GM12878 (cell line): ENCODE measurements at places on chromosomes 12 and 14. TPM values are rescaled to one million over a fixed set of nuclear protein-coding genes. Genes with fewer than 3 reads are reported as not detected.
A peak's percentile ranks its signal among the peaks of the same experiment; 100 is the strongest.

Gene NANOG
- total RNA-seq: 0.29 and 0.51 TPM in 2 replicates

DNA sequence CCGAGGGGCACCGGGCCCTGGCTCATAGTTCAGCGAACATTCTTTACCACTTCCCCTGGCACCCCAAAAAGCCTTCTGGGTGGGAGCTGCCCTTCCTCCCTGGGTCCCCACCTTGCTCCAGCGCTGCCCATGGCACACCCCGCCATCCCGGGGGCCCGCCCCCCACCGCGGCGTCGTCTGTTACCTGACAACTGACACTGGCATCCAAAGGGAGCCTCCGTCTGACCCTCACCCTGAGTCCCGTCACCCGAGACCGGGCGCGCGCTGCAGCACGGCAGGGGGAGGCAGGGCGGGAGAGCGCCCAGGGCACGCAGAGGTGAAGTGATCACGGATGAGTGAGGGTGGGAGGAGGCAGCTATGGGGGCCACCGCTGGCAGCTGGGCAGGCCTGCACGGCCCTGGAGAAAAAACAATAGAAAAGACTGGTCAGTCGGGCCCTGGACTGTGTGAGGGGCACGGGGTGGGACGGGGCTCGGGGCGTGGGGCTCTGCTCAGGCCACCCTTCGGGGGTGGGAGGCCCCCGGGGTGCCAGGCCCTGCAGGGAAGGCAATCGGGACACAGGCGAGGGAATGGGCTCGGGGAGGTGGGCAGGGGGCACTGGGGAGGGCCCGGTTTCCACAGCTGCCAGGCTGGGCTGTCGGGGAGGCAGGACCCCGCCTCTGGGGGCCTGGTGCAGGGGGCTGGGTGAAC is 40.7 kb downstream of the BCL11B start:
- DNase-seq: no peak

GRCh38 chr12:44184499-44185206 is 348.8 kb downstream of the TMEM117 start:
- peak; percentile 33 for DNase-seq

Gene ENDOU
- 0.21 TPM in 1 of 2 replicates, not detected in the other for total RNA-seq

- DNase-seq: no peak
Observed at GRCh38 chr12:87430444-87430843, 598.8 kb downstream of the C12orf50 start.

Gene NPAS3
- not detected in 2 replicates for total RNA-seq

- no peak for DNase-seq
Observed at GRCh38 chr14:104781271-104782077, 14.1 kb downstream of the AKT1 start.

GRCh38 chr12:17372508-17372907 is 717.5 kb downstream of the RERGL start:
- no peak for DNase-seq

GRCh38 chr14:71358209-71358931 is 451.1 kb downstream of the PCNX1 start:
- peak; percentile 56 for DNase-seq

DNA sequence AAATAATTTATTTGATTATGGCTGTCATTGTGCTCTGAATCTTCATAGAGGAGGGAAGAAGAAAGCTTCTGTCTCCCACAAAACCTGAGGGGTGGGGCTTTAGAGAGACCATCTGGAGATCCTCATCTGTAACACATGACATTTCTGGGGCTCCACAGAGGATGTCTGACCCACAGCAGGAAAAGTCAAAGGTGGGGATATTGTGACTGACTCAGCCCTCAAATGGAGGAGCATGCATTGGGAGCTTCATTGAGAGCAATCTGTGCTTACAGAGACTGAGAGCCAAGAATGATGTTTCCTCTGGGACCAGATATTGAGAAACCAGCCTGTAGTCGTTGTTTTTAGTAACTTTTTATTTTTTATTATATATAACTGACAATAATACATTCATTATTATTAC is 158.7 kb downstream of the SYT1 start:
- no peak for DNase-seq

DNA sequence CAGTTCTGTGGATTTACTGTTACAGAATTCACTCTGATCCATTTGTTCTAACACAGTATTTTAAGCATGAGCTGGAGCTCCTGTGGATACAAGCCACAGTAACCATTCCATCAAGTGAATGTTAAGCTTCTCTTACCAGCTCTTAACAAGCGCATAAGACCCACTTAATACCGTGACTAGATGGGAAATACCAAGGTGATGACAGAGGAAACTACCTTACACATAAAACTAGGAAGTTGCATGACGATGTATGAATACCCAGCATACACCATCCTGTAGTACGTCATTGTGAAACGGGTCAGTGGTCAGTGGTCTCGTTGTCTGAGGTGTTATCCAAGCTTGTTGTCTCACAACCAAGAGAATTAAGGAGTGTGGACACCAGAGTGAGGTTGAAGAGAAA is 2.0 kb upstream of the GALC start:
- DNase-seq: peak; percentile 83

GRCh38 chr14:24613241-24613640 is 3.8 kb upstream of the GZMH start:
- no peak for DNase-seq

GRCh38 chr14:73234586-73235394 is 2.5 kb upstream of the PAPLN start:
- no peak for DNase-seq

GRCh38 chr12:32397696-32398095 is 1.7 kb upstream of the FGD4 start:
- no peak for DNase-seq

DNA sequence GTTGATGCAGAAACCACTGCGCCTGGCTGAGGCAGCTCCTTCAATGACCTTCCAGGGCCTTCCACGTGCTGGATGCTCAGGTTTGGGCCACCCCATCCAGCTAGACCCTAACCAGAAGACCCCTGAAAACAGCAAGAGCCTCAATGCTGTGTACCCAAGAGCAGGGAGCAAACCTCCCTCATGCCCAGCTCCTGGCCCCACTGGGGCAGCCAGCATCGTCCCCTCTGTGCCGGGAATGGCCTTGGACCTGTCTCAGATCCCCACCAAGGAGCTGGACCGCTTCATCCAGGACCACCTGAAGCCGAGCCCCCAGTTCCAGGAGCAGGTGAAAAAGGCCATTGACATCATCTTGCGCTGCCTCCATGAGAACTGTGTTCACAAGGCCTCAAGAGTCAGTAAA is 10.5 kb downstream of the OAS3 start:
- no peak for DNase-seq

- DNase-seq: no peak
Observed at GRCh38 chr12:68162374-68162773, 2.8 kb upstream of the IFNG start.

DNA sequence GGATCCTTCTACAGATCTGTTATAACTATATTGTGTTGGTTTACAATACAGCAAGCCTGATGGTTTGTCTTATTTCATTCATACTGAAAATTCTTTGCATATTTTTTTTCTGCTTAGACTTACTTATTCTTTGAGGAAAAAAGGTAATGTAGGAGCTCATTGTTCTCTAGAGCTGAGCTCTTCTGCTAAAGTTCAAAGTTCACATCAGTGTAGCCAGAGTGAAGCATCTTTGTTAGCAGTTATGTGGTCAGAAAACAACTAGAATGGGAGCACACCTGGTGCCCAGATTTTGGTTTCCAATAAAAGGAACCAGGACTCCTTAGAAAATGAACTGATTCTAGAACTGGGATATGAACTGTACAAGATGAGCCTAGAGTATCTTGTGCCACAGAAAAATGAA is 10.3 kb downstream of the GPX2 start:
- no peak for DNase-seq

DNA sequence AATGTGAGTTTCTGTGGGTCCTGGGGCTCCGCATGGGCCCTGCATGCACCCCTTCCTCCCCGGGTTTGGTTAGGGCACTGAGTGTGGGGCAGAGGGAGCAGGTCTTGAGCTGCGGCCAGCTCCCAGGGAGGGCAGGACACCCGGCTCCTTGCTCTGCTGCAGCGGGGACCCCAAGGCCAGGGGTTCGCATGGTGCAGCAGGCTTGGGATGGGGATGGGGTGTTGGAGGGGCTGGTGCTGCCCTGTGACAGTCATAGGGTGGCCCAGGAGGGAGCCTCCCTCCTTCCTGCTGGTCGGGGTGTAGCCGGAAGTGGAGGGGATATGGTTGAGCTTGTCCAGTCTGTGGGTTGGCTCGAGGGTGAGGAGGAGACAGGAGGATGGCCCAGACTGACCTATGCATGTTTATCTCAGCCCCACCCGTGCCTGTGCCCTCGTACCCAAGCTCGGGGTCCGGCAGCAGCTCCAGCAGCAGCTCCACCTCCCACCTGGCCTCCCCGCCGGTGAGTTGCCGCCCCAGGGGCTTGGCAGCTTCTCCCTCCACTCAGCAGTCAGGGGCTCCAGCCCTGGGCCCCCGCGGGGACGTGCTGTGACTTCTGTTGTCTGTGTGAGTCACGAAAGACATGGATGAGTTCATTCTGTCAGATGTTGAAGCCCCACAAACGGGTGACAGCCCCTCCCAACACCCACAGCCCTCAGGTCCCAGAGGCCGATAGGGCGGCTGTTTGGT is 16.0 kb downstream of the ULK1 start:
- DNase-seq: no peak

DNA sequence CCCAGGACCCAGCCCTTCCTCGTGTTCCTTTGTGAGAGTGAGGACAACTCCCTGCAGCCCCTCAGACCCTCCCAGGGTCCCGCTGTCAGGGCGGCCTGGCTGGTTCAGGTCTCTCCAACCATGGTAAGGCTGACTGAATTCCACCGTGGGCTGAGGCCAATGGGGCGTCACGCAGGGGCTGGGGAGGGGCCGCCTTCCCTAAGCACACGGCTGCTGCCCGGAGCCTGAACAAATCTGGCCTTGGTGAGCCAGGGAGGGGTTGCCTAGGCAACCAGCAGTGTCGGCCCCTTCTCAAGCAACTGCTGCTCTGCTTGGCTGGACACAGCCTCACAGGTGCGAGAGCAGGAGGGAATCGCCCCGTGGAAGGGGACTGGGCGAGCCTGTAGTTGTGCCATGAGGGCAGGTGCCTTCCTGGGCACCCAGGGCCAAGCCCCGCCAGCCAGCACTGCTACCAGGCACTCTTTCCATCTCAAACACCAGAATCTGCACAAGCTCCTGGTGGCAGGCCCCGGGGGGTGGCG is 37.0 kb upstream of the GALNT9 start:
- DNase-seq: no peak

DNA sequence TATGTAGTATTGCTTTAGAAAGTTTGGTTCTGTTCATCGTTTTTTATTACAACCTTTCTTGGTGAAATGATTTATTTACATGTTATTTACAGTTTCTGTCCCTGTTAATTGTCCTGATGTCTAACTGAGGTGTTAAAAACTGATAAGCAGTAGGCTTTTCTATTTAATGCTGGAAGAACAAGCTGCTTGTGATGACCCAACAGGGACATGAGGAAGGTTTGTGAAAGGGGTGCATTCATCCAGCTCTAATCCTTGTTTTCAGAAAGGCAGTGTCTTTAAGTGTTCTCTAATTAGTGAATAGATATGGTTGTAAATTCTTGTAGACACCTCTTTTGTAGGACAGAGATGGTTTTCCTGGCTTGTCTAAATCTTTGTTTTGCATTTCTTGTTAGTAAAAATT is 191.4 kb downstream of the FOXA1 start:
- no peak for DNase-seq

DNA sequence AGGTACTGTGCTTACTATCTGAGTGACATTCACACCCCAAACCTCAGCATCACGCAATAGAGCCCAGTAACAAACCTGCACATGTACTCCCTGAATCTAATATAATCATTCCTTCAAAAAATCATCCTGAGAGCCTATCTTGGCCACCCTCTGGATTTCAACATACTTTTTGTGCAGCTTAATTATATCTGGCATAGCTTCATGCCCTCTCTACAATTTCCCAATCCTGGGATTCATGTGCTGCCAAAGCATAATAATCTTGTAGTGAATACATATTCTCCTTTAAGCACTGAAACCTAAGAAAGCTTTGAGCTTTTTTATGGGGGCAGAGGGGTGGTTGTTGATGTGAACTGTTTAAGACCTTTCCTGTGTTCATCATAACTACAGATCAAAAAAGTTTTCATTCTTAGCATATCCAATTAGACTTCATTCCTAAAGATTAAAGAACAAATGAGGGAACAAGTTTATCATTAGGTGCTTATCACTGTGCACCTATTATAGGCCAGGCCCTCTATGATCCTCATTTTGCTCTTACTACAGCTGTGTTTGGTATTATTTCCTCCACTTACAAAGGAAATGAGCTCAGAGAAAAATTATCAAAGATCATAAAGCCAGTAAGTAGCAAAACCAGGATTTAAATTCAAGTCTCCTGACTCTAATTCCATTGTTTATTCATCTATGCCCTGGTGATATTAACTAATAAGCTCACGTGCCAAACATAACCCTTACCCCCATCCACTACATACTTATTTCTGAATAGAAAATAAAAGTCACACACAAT is 51.2 kb downstream of the SINHCAF start:
- no peak for DNase-seq

Gene CLEC4D
- not detected in 2 replicates for total RNA-seq

- no peak for DNase-seq
Observed at GRCh38 chr12:48969160-48969771, 2.3 kb downstream of the WNT10B start.

- DNase-seq: no peak
Observed at GRCh38 chr12:40261937-40262336, 37.1 kb downstream of the LRRK2 start.

Gene RNASE7
- total RNA-seq: not detected in 2 replicates

GRCh38 chr12:76080729-76081415 is 3.6 kb downstream of the NAP1L1 start:
- DNase-seq: no peak

DNA sequence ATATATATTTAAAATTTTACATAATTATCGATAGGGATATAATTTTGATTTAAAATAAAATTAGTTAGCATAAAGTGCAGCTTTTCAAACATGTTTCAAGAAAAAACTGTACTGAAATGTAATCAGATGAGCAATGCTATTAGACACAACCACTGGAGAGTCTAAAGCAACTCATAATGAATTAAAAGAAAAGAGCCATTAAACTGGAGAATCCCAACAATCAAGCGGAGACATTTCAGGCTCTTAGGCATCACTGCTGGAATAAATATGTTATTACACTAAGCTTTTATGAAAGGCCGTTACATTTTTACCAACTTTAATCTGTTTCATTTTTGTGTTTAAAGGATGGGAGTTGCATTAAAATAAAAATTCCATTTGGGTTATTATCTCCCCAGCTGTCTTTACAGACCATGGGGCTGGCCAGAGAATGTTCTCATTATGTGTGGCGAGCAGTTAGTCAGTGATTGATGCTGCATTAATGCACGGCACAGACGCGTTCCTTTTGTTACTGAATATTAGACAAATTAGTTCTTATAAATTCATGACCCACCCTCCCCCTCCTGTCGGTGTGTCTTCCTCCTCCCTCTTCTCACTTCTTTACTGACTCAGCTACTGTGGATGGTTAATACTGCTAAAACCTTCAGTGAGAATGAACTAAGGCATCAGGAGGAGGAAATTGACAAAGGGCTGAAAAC is 156.8 kb downstream of the PDZRN4 start:
- no peak for DNase-seq

- DNase-seq: no peak
Observed at GRCh38 chr12:77924703-77925102, 94.0 kb downstream of the NAV3 start.

- DNase-seq: no peak
Observed at GRCh38 chr14:100788517-100788916, 37.4 kb upstream of the MEG3 start.
